Fibroblast of mammary gland (primary cell): ENCODE measurements at places on chromosomes 1 and 21.

DNA sequence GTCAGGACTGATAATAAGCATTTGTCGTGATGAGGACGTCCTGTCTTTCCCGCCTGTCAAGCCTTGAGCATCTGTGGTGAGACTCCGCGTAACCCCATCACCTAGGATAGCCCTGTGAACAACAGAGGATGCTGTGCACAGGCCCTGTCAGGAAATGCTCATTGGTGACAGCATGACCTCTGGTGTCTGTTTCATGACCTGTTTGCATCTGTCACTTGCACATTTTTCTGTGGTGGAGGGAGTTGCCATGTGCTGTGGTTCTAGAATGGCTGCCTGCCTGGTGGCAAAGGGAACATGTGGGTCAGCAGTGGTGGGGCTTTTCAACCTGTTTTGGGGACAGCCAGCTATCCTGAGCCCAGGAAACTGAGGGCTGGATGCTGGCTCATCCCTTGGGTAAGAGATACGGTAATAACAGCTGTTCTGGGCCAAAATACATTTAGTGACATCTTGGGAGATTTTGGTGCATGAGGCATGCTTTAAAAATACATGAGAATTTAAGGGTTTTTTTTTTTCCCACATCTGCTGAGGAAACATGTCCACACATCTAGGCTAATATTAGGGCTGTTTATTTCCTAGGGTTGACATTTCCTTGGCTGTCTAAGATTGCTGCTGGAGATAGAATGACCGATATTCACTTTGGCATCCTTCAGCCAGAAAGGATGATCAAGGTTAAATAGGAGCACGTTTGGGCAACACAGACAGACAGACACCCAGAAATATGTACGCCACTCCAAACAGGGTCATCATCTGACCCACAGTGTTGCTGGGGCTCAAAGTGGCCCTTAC lies 52.9 kb downstream of the KCNC4 start:
- DNase-seq: no peak

- DNase-seq: no peak
Observed at GRCh38 chr1:28365864-28366263, 3.7 kb upstream of the PHACTR4 start.

- no peak for DNase-seq
Observed at GRCh38 chr1:239802275-239802674, 289.4 kb upstream of the FMN2 start.

GRCh38 chr1:23600283-23600682 lies 41.0 kb upstream of the ID3 start:
- no peak for DNase-seq

GRCh38 chr1:156388174-156389137 lies 19.4 kb downstream of the RHBG start:
- no peak for DNase-seq

DNA sequence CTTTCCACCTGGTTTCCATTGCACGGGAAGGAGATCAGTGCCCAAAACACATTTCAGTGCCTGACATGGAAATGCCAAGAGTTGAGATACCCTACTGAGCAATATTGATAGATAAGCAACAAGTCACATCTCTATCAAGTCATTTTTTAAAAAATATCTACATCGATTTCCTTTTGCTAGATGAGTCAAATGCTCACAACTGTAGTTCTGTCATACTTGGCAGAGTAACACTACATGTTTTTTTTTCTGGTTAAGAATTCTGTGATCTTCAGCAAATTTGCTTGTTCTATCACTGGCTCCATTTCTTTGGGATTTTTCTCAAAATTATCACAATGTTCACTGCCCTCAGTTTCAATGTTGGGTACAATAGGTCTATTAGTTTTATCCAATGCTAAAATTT lies 145.4 kb downstream of the ZC3H11B start:
- DNase-seq: peak; percentile 33

- no peak for DNase-seq
Observed at GRCh38 chr1:29279406-29279805, 43.1 kb downstream of the PTPRU start.

- no peak for DNase-seq
Observed at GRCh38 chr1:30735668-30736498, 12.5 kb upstream of the MATN1 start.
